CD4-positive, alpha-beta T cell treated with Interferon alpha-2 for 1 hour (primary cell): ENCODE measurements at places on chromosomes 7 and 10.

DNA sequence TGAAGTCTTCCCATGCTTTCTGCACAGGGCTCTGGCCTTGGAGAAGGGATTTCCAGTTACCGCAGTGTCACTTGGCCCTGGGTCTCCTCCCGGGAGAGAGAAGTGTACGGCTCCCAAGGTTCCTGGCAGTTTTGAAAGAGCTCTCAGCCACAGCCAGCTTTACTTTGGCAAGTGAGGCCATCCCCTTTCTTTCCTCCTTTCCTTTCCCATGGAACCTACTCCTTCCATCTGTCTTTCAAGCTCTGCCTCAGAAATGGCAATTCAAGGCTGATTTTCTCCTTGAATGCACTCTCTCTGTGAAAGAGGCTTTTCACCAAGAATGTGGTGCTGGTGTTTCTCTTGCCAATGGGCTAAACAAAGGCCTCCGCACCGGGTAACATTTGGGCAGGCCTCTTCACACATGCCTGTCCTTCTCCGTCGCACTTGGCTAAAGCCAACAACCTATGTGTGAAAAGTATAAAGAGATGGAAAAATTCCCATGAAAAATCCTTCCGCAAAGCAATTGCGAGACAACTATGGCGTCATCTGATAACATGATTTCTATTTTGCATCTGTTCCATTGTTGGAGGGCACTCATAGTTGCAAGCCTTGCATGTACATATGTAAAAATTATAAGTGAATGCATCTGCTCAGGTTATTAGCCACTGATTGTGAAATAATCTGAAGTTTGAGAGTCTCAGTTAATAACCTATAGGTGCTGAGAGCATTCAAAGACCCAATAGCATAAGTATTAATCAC, 125.4 kb downstream of the PFKFB3 start:
- no peak for DNase-seq

DNA sequence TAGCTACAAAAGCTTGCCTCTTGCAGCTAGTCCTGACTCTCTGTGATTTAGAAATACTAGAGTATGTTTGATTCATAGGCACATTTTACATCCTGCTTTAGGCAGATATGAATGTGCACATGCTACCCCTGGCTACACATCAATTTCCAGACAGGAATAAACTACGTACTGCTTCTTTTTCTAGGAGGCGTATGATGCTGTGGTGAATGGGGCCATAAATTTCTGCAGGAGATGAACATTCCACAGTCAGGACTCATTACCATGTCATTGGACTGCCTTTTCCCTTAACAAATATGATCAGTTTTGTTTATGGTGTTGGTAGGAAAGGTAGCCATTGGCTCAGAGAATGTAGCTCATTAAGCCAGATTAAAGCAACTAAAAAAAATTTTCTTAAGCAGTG, 50.1 kb upstream of the IFRD1 start:
- no peak for DNase-seq

DNA sequence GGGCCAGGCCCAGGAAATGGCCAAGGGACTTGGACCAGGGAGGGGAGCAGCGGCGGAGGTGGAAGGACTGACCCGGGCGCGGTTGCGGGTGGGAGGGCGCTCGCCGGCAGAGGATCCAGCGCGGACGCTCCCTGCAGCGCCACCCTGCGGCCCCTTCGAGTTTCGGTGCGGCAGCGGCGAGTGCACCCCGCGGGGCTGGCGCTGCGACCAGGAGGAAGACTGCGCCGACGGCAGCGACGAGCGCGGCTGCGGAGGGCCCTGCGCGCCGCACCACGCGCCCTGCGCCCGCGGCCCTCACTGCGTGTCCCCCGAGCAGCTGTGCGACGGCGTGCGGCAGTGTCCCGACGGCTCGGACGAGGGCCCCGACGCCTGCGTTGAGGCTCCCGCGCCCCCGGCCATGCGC, 16.8 kb upstream of the ZNF467 start:
- peak; percentile 31 for DNase-seq

DNA sequence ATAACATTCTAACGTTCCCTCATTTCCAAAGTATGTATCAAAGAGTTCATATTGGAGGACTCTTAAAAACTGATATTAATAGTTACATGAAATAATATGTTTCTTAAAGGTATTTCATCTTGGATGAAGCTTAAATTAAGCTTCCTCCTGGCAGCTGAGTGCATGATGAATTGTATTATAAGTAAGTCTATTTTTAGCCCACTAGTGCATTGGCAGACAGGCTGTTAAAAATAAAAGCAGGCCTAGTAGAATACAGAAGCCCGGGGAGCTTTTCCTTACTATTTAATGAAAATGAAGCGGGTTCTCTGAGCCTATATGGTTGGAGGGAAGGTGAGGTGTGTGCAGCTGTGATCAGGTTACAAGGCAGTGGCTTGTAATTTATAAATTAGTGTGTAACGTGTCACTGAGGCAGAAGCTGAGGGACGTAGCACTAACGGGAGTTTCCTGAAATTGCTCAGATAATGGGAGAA, 130.7 kb upstream of the KMT2E start:
- DNase-seq, result no peak

DNA sequence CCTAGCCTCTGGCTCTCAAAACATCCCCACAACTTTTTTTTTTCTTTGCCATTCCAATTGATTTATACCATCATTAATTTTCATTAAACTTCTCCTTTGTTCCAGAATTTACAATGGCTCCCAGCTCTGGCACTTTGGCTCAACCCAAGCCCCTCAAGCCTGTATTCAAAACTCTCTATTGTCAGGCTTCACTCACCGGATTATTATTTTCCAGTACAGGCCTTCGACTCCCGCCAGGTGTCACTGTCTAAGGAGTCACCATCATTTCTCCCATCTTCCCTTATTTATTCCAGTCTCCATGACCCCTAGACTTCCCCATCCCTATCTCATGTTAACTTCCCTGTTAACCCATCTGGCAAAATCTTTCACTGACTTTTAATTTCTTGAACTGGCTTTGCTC, 67.8 kb downstream of the HIPK2 start:
- no peak for DNase-seq

GRCh38 chr10:100829097-100829870, 83.5 kb upstream of the SLF2 start:
- DNase-seq, result no peak

DNA sequence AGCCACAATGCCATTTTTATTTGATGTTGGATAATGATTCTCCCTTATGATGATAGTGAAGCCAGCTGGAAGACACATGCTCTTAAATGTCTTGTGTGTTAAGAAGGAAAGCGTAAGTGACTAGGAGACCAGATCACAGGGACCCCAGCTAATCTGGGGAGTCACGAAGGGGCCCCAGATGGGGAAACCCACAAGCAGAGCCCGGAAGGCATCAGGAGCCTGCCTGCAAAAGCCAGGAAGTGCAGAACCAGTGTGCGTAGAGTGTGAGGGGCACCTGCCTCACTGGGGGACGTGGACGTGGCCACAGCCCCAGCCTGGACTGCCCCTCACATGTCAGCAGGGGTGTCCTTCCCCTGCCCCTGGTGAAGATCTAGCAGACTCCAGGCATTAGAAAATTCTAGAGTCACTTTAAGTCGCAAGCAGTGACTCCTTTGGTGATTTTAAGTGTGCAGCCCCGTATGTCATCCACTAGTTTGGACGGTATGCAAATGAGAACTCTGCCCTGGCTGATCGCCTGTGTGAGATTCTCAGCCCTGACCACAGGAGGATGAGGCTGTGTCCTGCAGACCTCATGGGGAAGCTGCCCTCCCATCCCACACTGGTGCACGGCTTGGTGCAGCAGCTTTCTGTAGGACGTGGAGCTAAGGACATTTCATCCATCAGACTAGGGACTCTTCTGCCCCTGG, 243.0 kb downstream of the WDR37 start:
- DNase-seq, result no peak

GRCh38 chr7:5694912-5695726, 86.3 kb downstream of the RNF216 start:
- DNase-seq, result peak; percentile 82

DNA sequence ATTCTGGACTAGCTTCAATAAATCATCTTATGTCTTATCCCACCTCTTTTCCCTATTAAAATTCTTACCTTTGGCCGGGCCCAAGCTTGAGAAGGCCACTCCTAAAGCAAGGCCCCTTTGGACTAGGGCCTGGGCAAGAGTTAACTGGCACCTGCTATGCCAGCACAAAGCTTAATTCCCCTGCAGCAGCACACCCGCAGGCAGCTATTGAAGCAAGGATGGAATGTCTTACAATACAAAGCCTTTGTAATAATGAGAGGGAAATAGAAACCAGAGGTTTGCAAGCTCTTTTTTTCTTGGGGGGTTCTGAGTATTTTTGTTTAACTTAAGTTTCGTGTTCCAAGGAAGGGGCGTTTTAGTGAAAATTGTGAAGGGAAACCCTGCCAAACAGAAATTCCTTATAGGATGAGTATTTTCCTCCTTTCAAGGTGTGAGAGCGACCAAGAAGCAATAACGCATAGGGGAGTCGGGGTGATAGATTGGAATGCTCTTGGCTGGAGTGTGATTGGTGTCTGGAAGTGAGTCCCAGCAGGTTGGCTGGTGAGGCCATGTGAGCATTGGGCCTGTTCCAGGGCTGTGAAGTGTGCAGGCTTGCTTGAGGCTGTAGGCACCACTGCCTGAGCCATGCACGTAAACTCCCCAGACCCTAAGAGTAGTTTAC, 148.5 kb downstream of the KIAA1217 start:
- no peak for DNase-seq

DNA sequence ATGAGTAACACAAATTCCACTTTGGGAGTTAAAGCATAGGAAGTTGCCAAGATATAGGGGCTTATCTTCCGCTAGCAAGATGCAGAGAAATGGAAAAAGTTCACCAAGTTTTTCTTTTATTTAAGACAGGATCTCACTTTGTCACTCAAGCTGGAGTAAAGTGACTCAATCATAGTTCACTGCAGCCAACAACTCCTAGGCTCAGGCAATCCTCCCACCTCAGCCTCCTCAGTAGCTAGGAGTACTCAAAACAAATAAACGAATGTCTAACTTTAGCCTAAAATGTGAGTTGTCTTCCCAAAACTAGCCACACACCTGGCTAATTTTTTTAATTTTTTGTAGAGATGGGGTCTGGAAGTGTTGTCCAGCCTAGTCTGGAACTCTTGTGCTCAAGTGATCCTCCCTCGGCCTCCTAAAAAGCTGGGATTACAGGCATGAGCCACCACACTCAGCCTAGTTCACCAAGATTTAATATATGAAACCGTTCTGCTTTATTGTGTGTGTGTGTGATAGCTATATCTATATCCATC, 9.9 kb downstream of the VIM start:
- no peak for DNase-seq

DNA sequence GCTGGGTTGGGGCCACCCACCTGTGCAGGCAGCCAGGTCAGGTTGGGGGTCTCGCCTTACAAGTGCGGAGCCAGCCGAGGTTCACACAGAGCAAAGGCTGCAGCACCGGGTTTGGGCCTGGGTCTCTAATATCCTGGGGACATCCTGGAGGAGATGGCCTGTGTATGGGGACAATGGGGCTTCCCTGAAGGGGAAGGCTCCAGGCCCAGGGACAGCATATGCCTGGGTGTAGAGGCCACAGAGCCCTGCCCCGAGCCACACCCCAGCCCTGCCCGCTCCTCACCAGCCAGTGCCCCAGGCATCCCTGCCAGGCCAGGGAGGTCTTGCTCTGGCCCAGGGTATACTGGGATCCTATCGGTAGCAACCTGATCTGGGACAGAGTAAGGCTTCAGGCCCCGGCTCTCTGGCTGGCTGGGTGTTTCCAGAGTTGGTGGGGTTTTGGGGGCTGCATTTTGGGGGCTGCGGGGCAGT, 9.1 kb downstream of the TTYH3 start:
- no peak for DNase-seq

GRCh38 chr10:35208949-35209613, 82.4 kb downstream of the CREM start:
- no peak for DNase-seq

DNA sequence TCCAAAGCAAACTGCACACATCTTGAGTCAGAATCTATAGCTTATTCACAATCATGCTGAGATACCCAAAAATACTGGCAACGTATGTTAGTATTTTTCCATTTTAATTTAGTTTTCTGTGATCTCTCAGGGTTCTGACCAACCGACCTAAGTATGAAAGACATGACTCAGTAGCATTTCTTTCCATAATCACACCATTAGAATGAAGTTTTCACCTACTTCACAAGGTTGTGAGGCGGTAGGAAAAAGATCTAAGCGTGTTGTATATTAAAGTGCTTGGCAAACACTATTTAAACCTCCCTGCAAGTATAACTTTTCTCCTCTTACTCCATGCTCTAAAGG, 49.1 kb downstream of the PLCE1 start:
- no peak for DNase-seq

GRCh38 chr7:143892527-143893300, 9.3 kb downstream of the TCAF1 start:
- DNase-seq, result peak; percentile 59

- DNase-seq, result no peak
Observed at GRCh38 chr7:30389791-30390190, 88.8 kb downstream of the NOD1 start.

DNA sequence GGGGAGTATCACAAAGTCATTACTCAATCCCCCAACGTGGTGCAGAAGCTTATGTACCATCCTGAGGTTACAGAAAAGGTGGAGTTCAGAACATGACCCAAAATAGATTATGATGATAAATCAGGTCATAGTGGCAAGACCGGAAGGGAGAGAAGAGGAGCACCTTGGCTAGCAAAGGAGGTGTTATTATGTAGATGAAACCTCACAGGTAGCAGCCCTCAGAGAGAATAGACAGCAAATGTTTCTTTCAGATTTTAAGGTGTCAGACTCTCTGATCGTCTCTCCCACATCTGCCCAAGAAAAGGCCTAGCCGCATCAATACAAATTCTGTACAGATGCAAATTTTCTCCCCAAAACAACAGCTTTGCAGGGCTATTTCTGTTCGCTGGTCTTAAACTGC, 88.3 kb upstream of the SEMA3D start:
- no peak for DNase-seq

- no peak for DNase-seq
Observed at GRCh38 chr10:109895095-109895818, 28.1 kb downstream of the XPNPEP1 start.

- no peak for DNase-seq
Observed at GRCh38 chr10:100790761-100791208, 45.4 kb downstream of the PAX2 start.

DNA sequence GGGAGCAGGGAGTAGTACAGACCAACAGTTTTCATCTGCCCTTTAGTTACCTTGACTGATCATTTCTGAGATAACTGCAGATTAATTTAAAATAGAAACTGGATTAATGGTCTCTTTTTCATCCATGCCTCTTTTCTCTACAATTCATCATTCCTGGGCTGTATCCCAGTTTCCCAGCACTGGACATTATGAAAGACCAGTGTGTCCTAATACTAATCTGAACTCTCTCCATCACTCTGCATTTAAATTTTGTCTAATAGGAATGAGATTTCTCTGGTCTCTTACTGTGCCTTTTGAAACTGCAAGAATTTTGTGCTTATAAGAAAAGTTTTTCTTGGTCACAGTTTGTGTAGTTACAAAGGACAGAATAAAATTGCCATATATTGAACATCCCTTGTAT, 12.7 kb downstream of the PLEKHA8 start:
- DNase-seq, result no peak

- DNase-seq, result no peak
Observed at GRCh38 chr7:30475580-30475979, 3.0 kb downstream of the NOD1 start.
